ENCODE measurements at places on chromosomes 3 and 15.

DNA sequence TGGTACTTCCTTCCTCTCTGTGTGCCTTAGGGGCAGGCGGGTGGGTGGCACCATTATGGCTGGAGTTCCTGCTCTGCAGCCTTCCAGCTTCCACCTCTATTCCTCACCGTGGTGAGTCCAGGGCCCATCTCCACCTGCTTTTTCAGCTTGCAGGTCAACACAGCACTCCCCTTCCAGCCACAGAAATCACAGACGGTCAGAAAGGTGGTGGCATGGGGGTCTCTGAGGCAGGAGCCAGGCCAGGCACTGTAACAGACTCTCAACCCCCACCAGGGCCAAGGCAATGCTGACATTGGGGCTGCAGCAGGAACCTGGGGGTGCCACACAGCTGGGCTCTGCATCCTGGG is 16.6 kb downstream of the KLF15 start:
- no peak for DNase-seq

GRCh38 chr3:100386437-100387074 is 14.3 kb downstream of the TOMM70 start:
- DNase-seq: no peak

GRCh38 chr3:69092030-69092516 is 7.3 kb downstream of the ARL6IP5 start:
- DNase-seq: peak; percentile 20

DNA sequence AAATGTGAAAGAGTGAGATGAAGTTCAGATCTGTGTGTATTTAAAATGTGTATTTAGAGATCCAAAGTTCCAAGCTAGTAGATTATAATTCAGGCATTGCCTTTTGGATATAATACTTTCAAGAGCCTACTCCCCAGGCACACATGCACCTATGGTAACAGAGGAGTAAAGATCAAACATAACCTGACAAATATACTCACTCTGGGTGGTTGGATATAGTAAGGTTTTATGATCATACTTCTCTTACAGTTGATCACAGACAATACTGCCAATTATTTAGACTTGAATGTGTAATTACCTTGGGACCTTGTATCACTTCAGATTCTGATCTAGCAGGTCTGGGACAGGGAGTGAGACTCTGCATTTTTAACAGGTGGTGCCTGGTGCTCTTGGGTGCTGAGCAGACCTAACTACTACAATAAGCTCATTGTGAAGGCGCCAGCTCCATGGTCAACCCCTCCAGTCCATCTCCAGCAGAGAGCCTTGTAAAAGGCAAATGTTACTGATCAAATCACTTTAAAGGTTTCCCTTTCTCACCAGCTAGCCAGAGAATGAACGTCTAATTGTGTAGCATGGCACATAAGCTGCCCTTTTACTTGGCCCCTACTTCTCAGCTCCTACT is 55.5 kb downstream of the NBEAL2 start:
- no peak for DNase-seq

GRCh38 chr3:181629711-181630110 is 82.0 kb upstream of the SOX2 start:
- DNase-seq: no peak

GRCh38 chr3:117433427-117433826 is 723.8 kb downstream of the TUSC7 start:
- no peak for DNase-seq

DNA sequence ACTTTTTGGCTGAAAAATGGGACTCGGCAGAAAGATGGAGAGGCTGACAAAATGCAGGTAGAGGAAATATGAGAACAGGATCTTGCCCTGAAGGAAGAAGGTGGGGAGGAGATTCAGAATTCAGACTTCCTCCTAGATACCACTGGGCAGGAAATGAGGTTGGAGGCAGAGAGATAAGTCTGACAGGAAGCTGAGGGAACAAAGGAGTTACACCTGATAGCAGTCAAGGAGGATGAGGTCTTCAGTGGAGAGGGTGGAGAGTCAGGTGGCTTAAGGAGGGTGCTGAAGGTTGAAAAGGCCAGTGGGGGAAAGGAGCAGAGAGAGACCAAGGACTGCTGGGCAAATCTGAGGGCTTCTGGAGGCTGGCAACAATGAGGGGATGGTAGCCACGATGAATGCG is 56.8 kb downstream of the CCR4 start:
- DNase-seq: no peak

GRCh38 chr3:60086811-60087210 is 1037.0 kb upstream of the CFAP20DC start:
- DNase-seq: no peak

DNA sequence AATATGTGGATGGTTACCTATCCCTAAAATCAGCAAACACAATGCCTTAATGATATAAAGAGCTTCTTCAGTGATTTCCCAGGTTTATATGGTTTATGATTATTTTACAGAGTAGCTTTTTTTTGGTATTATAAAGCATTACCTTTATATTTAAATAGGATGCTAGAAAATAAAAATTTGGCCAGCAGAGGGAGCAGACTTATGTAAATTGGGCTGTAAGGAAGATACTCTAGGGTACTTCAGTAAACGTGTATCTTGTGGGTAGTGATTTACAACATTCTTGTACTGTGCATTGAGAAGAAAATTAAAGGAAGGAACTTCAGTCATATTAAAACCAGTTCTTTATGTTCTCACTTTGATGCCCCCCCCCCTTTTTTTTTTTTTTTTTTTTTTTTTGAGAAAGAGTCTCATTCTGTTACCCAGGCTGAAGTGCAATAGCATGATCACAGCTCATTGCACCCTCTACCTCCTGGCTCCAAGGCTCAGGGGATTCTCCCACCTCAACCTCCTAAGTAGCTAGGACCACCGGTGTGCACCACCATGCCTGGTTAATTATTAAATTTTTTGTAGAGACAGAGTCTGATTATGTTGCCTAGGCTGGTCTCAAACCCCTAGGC is 167.9 kb downstream of the BBX start:
- no peak for DNase-seq

GRCh38 chr3:125191730-125192129 is 20.8 kb downstream of the SLC12A8 start:
- no peak for DNase-seq

- DNase-seq: no peak
These were observed 315.8 kb upstream of the SATB1 start for GRCh38 chr3:18740631-18741583.

GRCh38 chr15:25682340-25682739 is 180.8 kb downstream of the ATP10A start:
- no peak for DNase-seq

GRCh38 chr3:69724722-69725435 is 14.4 kb upstream of the MITF start:
- DNase-seq: no peak

DNA sequence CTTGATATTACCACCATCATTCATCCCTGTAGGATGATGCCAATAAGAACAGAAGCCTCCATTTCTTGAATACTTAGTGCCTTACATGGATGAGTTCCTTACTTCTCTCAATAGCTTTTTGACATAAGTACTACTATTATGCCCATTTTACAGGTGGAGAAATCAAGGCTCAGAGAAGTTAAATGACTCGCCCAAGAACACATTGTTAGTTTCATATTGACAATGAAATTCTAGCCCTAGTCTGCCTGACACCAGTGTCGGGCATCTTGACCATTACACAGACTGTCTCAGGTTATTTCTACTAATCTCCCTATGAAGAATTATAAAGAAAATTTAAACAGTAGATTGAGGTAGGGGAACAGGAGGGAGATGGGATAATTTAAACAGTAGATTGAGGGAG is 52.5 kb upstream of the ARL8B start:
- no peak for DNase-seq

GRCh38 chr3:152842413-152842812 is 7.5 kb downstream of the P2RY1 start:
- DNase-seq: no peak

DNA sequence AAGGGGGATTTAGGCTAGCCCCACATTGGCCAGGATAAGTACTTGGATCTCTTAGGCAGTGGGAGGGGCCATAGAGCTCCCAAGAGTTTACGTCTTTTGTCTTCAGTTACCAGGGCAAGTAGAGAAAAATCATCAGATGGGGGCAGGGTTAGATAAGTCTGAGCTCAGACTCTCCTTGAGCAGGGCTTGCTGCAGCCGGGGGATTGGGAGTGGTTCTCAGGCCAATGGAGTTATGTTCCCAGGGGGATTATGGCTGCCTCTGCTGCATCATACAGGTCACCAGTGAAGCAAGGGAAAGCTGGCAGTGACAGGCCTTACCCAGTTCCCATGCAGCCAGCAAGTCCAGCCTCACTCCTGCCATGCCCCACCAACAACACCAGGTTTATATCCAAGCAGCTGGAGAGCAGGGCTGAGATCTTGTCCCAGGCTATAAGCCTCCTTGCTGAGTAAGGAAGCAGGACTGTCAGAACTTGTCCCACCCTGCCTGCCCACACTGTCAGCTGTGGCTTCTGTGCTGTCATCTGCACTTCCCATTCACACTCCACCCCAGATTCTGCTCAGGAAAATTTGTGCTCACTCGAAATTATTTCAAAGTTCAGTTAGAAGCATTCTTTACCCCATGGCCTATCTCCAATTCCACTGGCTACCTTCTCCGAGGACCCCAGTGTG is 215.3 kb downstream of the FAM43A start:
- no peak for DNase-seq

DNA sequence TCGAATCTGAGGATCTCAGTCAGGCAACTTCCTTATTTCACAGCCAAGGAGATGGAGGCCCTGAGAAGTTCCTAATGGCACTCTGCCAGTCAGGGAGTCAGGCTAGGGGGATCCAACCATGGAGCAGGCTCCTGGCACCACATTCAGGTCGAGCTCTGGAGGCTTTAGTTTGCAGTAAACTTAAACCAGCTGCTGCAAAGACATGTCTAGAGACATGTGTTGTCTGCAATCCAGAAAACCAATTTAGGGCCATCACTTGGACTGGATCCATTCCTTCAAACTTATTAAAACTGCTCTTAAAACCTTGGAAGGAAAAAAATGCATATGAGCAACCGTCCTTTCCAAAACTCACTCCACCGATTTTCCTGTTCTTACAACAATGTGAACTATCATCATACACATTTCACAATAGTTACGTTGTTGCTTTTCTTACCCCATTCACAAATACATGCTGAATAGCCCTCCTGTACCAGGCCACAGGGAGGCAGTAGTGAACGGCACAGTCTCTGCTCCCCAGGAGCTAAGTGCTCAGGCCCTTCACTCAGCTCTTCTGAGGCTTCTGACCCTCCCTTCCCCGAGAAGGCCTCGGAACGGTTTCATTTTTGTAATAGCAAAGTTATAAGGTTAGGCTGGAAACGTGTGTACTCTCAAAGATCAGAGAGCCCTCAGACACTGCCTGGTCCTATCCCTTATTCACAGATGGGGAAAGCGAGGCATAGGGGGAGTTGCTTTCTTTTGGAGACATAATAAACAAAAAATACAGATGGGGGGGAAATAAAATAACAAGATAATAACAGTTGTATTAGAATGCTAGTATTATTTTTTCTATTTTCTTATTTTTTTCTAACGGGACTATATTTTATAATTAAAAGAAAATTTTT is 20.1 kb downstream of the RFT1 start:
- DNase-seq: no peak

DNA sequence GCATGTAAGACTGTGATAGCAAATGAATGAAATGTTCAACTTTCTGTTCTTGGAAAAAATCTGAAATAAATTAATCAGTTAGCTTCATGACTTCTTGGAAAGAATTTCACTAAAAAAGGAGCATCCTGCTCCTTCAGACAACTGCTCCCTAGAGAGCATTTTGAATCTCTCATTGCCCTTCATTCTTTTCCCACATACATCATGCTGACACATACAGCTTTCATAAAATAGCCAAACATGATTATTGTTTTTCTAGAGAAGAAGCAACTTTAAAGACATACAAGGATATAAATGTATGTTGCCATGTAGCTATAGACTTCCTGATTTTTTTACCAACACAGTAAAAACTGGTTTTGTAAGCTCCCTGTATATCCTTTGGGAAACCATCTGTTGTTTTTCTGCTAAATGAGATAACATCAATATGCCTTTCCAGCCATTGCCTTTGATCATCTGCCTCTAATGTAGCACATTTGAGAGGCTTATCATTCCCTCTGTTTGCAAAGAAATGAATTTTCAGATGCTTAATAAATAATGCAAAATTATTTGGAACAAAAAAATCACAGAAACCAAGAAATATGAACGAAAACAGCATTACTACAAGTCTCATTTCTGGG is 248.2 kb upstream of the GPR149 start:
- DNase-seq: no peak

DNA sequence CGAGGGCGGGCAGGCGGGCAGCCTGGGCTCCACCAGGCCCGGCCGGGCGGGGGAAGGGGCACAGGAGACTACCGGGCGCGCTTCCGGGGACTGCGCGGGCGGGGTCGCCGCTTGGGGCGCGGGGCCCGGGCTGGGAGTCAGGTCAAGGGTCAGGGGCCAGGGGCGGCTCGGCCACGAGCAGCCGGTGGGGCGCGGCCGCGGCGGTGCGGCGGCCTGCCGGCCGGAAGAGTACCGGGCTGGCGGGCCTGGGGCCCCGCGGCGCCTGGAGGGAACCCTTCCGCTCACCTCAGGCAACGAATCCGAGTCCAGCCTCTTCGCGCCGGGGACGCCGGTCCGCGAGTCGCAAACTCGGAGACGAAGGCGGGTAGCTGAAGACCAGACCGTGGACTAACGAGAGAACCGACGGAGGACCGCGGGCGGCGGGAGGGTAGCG is 225 bp downstream of the RHOA start:
- no peak for DNase-seq

DNA sequence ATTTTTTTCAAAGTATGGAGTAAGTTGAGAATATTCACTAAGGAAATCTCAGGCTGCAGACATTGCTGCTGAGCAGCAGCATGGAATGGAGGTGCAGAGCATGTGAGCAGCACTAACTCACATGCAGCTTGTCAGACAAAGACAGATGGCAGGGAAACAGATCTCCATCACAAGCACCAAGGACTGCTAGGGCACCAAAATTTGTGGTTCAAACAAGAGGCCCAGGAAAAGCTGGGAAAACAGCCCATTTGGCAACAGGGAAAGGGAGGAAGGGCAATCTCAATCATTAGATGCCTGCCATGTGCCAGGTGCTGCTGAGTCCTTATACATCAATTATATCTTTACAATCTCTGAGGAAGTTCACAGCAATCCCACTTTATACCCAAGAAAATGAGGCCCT is 47.2 kb upstream of the EIF1B start:
- no peak for DNase-seq

DNA sequence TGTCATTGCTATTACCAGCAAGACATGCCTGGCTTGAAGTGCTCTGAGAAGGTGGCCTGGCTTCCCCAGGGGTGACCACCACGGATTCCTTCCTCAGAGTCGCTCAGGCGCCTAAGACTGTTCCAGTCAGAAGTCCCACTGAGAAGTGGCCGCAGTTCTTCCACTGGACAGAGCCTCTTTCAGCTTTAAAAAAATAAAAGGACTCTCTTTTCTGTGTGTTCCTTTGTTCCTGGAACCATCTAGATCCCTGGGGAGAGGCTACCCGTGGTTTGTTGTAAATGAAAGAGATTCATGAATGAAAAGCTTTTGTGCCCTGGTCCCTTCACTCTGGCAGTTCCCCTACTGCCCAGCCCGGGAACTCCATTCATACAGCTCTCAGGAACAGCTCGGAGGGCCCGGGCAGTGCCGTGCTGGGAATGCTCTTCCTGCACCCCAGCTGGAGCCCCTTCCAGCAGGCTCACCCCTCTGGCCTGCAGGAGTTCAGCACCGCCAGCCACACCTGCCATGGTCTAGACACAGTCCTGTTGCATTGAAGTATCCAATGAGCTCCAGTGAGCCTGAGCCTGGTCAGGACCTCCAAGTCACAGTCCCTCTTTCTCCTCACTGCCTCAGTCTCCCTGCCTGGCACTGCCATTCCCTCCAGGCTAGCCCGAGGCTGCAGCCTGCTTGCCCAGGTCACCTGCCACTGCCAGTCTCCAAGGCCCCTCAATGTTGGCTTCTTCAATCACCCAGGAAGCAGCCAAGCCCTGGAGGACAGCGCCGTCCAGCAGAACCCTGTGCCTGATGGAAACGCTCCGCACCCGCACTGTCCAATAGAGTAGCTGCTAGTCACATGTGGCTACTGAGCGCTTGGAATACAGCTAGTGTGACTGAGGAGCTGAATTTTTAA is 75.4 kb downstream of the XXYLT1 start:
- DNase-seq: no peak

All from nucleus accumbens (tissue), 56 donors.